Stimulated activated CD4-positive, alpha-beta T cell treated with anti-CD3 and anti-CD28 coated beads, Interleukin-1b, Interleukin-23, amount 100 ng/mL, for 48 hours (primary cell): ENCODE measurements at places on chromosomes 13 and 19.

- DNase-seq, result peak; percentile 26
These were observed 32.8 kb downstream of the TINCR start for GRCh38 chr19:5534787-5535586.

- no peak for DNase-seq
These were observed 629.7 kb downstream of the LIG4 start for GRCh38 chr13:107585469-107586180.

DNA sequence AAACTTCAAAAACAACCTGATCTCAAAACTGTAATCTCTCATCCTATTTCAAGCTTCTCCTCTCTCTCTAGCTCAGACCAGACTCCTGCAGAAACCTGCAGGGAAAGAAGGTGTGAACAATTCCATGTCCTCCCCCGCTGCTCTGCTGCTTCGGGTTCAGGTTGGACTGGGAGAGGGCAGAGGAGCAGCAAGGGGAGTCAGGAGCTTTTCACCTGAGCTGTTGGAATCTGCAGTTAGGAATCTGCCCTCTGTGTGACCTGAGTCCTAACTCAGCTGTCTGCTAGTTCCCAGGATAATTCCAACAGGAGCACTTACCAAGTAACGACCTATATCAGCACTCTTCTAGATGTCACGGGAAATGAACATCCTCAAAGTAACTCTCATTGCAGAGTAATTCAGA lies 118.3 kb downstream of the DNAJC15 start:
- no peak for DNase-seq

DNA sequence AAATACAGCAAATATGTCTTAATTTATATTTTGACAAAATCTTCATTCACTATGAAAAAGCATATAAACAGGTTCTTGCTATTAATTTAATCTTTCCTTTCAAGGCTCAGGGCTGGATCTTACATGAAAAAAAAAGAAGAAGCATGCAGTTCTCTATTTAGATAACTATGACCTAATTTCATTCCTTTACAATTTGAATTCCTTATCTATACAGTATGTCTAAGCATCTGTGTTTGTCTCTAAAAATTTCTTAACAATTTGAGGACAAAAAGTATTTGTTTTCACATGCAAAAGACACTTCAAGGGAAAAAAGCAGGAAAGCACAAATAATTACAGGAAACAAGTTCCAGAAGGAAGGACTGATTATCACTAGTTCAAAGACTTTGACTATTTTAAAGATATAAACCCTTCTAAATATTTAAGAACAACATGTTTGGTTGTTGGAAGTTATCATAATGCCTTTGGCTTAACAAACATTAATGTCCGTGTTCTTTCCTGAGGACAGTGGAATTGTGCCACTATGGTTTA lies 157.5 kb downstream of the TBC1D4 start:
- DNase-seq, result no peak

- no peak for DNase-seq
These were observed 124.6 kb downstream of the GGACT start for GRCh38 chr13:100464006-100464405.

- no peak for DNase-seq
These were observed 114.6 kb upstream of the RNF113B start for GRCh38 chr13:98291658-98292057.

- no peak for DNase-seq
These were observed 13.0 kb upstream of the LCP1 start for GRCh38 chr13:46195016-46195415.

GRCh38 chr13:43021926-43022670 lies 1.3 kb upstream of the DNAJC15 start:
- DNase-seq, result no peak

GRCh38 chr19:35355791-35356460 lies 2.3 kb upstream of the FFAR3 start:
- no peak for DNase-seq
